Psoas muscle (tissue), 8 donors: ENCODE measurements at places on chromosomes 12 and 14. TPM values are rescaled to one million over a fixed set of nuclear protein-coding genes. Genes with fewer than 3 reads are reported as not detected.
A peak's percentile ranks its signal among the peaks of the same experiment; 100 is the strongest.

DNA sequence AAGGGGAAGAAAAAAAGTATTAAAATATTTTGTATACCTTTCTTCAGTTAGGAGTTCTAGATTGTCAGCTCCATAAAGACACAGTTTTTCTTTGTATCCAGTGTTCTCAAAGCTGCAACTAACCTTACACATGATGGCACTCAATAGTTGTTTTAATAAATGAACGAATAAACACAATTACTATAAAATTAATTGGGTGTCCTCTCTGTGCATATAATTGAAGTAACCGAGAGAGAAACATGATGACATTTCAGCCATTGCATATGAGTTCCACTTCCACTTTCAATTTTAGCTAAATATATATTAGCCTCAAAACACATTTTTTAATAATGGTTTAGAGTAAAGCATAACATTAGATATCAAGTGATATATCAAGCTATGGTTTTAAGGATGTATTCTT is 671.2 kb downstream of the LRFN5 start:
- DNase-seq: no peak

DNA sequence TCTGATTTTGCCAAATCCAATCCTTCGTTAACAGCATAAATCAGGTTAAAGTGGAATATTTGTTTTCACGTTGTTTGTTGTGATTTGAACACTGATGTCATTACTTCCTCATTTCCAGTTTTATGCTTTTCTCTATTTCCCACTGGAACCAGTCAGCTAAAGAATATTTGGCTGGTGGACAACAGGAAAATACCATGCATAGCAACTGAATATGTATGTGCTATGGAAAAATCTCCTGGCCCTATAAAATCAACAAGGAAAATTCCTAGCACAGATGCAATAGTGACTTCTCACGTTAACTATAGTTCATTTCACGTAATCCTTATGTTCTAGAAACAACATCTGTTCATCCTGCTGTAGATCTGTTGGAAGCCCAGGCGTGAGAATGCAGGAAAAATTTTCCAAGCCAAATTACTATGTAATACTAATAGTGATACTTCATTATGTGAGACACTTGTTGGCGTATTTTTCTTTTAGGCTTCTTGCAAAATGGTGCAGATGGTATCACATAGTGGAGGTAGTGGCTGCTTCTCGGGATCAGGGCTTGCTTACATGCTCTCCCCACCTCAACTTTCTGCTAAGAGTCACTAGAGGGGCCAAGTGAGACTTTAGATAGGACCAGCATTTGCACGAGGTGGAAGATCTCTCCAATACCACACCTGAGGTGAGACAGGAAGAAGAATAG is 86.3 kb upstream of the USP44 start:
- no peak for DNase-seq

DNA sequence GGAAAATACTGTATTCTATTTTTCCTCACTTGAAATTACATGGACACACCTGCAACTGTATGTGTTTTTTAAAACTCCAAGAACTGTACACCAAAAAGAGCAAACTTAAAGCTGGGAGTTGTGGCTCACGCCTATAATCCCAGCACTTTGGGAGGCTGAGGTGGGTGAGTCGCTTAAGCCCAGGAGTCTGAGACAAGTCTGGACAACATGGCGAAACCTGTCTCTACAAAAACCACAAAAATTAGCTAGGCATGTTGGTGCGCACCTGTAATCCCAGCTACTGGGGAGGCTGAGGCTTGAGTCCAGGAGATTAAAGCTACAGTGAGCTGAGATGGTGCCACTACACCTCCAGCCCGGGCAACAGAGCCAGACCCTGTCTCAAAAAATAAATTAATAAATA is 95.9 kb downstream of the SINHCAF start:
- no peak for DNase-seq

DNA sequence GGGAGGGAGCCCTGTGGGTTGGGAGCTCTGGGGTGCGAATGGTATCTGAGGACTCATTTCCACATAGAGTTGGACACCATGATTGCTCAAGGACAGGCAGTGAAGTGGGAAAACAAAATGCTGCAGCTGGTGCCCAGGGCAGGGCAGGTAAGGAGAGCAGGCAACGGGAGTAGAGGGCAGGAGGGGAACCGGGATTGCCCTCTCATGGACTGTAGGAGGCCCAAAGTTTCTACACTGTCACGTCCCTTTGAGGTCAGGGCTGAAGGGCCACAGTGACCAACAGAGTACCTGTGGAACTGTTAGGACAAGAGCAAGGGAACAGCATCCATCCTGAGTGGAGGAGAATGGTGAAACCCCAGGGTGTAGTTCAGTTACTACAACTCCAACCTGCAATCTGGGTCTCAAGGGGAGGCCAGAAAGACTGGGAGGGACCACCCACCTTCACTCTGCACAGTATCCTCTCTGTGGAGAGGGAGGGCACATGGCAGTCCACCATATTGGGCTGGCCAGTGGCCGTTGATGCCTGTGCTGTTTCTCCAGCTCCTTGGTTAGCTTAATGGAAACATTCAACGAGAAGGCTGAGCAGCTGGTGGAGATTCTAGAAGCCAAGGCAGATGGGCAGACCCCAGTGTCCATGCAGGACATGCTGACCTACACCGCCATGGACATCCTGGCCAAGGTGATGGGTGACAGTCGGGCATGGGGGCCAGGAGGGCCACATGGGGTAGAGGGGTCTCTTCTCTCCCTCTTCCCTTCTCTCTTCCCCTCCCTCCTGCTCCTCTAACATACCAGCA is 22.2 kb downstream of the CYP46A1 start:
- no peak for DNase-seq

Gene WNK1
- 40.7 TPM for polyA plus RNA-seq

GRCh38 chr12:51209259-51209658 is 8.6 kb downstream of the POU6F1 start:
- no peak for DNase-seq

- no peak for DNase-seq
Observed at GRCh38 chr12:86196465-86196864, 59.7 kb downstream of the MGAT4C start.

Gene CIROP
- polyA plus RNA-seq: 0.03 TPM

GRCh38 chr12:83434600-83434999 is 747.9 kb downstream of the TMTC2 start:
- no peak for DNase-seq

GRCh38 chr14:61646366-61647116 is 48.8 kb upstream of the HIF1A start:
- DNase-seq: no peak

Gene GPRC5A
- 0.10 TPM for polyA plus RNA-seq

DNA sequence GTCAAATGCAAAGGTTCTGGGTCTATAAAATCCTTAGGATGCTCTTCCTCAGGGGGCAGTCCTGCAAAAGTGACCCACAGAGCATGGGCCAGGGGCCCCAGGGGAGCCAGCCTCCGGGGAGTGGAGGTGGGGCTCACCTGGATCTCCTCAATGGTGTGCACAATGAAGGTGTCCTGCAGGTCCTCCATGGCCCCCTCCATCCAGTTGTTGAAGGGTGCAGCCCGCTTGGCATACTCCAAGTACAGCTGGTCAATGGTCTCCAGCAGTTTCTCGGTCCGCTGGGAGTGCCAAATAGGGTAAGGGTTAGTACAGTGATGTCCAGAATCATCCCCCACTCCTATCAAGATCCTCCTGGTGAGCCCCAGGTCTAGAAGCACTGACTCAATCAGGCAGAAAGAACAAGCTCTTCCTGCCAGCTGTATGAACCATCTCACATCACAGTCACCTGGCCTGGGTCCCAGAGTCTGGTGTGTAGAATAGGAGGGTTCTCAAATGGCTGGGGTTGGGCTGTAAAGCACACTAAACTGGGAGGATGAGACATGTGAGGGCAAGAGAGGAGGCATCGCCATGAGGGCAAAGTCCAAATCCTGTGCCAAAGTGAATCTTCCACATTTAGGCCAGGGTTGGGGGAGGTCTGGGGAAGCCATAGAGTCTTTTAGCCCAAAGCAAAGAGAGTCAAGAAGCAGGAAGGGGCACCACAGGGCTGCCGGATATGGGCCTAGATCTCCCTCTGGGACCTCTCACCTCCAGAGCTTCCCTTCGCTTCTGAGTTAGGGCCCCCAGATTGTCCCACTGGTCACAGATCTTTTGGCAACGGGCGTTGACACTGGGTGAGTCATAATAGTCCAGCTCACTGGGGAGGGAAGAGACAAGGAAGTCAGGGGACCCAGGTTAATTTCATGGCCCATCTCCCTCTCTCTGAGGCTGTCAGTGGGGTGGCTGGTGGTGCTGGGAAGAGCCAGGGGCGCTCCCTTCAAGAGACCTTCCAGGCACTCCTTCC is 91.5 kb upstream of the ZFP36L1 start:
- DNase-seq: peak; percentile 60

- no peak for DNase-seq
Observed at GRCh38 chr12:86659985-86660384, 403.8 kb upstream of the MGAT4C start.

- DNase-seq: no peak
Observed at GRCh38 chr14:59221568-59221967, 33.1 kb downstream of the DAAM1 start.

- peak; percentile 88 for DNase-seq
Observed at GRCh38 chr12:122399592-122400373, 22.7 kb downstream of the CLIP1 start.

DNA sequence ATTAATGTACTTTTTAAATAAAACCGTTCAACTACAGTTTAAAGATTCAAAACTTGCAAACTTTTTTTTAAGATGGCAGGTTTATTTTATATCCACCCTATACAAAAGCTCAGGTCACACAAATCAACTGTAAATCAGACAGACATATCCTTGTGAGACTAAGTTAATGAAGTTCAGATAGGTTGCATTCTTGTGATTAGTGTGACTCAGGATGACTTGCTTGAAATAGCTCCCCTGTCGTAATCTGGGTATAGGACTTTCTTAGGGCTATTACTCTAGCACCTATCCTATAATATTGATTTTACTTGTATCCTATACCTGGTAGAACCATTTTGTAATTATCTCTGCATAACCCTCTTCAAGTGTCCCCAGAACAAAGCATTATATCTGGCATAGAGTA is 9.5 kb upstream of the PRKD1 start:
- DNase-seq: no peak

Gene DEPDC4
- polyA plus RNA-seq: 0.65 TPM

GRCh38 chr14:52355526-52355925 is 41.4 kb downstream of the PTGER2 start:
- DNase-seq: no peak

GRCh38 chr14:62084020-62084419 is 321.8 kb downstream of the SNAPC1 start:
- DNase-seq: no peak

GRCh38 chr12:27198036-27198435 is 46.0 kb upstream of the STK38L start:
- peak; percentile 39 for DNase-seq
